ENCODE measurements at places on chromosomes 16 and 17.

- DNase-seq = peak; percentile 92
Observed at GRCh38 chr17:27654654-27655524, 23.9 kb downstream of the LGALS9 start.

GRCh38 chr16:3503523-3503922 is 2.7 kb downstream of the CLUAP1 start:
- no peak for DNase-seq

- no peak for DNase-seq
Observed at GRCh38 chr16:5379954-5380353, 282.4 kb upstream of the EEF2KMT start.

DNA sequence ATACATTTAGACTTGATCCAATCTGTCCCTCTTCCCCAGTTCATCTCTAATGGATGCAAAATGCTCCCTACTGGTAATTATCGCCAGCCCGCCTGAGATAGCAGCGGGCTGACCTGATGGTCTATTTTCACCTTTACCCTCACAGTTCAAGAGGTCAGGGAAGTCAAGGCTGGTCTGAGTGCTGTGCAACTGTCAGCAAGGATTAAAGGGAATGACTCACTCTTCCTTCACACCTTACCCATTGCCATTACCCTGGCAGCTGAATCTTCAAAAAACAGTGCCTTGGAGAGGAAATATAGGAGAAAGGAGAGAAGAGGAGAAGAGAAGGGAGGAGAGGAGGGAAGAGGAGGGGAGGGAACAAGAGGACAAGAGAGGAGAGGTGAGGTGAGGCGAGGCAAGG is 36.3 kb downstream of the GRB7 start:
- DNase-seq = no peak

GRCh38 chr17:16489431-16489830 is 2.6 kb downstream of the LRRC75A start:
- DNase-seq = no peak

- DNase-seq = no peak
Observed at GRCh38 chr16:82582975-82583374, 43.8 kb upstream of the CDH13 start.

DNA sequence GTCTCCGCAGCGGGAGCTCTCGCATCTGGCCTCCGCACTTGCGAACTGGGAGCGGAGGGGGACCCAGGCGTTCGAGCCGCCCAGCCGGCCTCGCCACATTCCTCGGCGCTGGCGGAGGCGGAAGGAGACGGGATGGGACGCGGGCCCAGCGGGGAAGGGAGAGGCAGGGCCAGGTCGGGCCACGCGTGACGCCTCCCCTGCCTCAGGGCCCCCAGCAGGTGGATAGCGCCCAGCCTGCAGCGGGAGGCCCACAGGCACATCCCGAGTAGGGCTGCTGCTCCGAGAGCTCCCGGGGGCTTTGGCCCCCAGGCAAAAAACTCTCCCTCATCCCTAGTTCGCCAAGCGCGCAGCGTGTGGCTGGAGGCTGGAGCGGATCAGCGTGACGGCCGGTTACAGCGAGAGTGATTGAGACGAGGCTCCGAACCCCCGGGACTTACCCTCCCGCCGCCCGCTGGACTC is 800 bp downstream of the PLEKHH3 start:
- peak; percentile 43 for DNase-seq

- peak; percentile 57 for DNase-seq
Observed at GRCh38 chr17:81097134-81097942, 62.4 kb downstream of the BAIAP2 start.

DNA sequence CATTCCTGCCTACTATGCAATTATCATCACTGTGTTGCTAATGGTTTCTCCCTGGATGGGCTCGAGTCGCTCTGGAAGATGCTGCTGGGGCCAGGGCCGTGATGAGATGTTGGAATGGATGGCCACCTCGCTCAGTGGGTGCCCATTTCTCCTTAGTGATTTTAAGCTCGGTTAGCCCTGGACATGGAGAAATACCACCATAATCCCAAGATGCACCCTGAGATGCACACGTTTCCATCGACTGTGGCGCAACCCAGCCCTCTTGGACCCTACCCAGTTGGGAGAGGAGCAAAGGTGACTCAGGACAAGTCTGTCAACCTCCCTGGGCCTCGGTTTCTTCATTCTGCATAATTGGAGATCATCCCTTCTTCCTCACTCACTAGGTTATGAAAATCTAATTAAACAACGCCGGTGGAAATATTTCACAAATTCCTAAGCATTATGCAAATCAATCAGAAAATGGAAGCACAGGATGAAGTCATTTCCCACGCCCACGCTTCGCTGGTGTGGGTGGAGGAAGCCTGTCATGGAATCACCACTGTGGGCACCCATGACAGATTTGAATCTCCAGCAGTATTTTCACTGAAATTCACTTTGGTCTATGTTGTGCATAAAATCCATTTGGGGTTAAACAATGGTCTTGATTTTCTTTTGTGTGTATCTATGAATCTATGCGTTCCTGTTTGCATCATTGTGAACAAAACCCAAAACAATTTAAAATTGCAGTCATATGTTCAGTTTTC is 195.2 kb downstream of the AXIN2 start:
- no peak for DNase-seq

- no peak for DNase-seq
Observed at GRCh38 chr17:8976638-8977037, 11.1 kb upstream of the PIK3R5 start.

DNA sequence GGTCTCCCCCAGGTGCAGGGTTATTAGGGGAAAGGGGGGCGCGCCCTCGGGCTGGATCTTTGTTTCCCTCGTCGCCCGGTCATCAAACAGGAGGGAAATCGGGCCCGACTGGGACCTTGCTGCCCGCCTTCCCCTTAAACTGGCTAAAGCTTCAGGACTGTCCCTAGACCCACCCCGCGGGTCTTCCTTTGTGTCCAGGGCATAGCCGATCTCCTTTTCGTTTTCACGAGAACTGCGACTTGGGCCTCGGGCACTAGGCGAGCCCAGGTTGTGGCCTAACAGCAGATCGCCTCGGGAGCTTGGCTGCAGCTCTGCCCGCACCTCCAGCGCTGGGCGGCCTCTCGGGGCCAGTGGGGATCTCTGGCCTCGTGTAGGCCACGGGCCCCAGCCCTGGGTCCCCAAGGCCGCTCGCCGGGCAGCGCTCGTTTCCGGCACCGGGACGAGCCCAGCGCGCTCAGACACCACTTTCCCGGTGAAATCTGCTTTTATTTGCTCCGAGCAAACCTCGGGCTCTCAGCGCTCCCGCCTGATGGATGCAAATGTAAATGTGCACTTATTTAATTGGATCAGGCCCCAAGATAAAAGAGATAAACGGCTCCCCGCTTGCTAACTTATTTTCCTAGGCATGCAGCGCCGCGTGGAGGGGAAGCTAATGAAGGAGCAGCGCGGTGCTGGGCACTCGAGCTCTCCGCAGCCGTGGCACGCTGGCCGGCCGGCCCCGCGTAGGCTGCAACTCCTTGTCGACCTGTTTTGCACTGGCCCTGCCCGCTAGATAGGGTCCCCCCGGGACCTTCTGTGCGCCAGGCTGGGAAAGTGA is 7.8 kb downstream of the IRX5 start:
- DNase-seq = no peak

- no peak for DNase-seq
Observed at GRCh38 chr16:4936181-4936990, 562 bp downstream of the PPL start.

GRCh38 chr16:12294471-12294870 is 317.9 kb downstream of the SNX29 start:
- no peak for DNase-seq

DNA sequence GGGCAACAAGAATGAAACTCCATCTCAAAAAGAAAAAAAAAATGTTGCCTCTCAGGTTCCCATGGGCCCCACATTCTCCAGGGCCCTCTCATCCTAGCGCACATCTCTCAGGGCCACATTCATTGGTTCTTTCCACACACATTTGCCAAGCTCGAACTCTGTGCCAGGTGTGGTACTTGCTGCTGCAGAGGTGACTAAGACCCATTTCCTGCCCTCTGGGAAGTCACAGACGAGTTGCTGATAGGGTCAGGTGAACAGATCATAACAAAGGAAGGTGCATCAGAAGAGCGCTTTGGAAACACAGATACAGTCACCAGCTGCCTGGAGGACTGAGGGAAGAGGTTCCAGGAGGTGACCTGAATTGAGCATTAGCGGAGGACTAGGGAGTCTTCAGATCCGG is 1.0 kb downstream of the GSDMA start:
- no peak for DNase-seq

GRCh38 chr17:3888343-3889171 is 4.3 kb downstream of the CAMKK1 start:
- DNase-seq = no peak

DNA sequence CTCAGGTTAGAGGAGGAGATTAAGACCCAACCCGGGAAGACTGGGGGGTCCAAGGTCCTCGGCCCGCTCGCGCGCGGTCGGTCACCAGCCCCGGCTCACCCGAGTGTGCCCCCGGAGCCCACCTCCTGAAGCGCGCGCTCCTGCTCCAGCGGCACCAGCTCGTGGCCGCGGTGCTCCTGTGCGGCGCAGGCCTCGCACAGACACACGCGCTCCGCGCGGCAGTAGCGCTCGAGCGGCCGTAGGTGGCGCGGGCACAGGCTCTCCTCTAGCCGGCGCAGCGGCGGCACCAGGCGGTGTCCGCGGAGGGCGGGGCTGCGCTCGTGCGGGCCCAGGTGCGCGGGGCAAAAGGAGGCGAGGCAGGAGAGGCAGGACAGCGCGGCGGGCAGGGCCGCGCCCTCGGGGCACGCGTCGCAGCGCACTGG is 618 bp downstream of the TRIM47 start:
- peak; percentile 73 for DNase-seq

DNA sequence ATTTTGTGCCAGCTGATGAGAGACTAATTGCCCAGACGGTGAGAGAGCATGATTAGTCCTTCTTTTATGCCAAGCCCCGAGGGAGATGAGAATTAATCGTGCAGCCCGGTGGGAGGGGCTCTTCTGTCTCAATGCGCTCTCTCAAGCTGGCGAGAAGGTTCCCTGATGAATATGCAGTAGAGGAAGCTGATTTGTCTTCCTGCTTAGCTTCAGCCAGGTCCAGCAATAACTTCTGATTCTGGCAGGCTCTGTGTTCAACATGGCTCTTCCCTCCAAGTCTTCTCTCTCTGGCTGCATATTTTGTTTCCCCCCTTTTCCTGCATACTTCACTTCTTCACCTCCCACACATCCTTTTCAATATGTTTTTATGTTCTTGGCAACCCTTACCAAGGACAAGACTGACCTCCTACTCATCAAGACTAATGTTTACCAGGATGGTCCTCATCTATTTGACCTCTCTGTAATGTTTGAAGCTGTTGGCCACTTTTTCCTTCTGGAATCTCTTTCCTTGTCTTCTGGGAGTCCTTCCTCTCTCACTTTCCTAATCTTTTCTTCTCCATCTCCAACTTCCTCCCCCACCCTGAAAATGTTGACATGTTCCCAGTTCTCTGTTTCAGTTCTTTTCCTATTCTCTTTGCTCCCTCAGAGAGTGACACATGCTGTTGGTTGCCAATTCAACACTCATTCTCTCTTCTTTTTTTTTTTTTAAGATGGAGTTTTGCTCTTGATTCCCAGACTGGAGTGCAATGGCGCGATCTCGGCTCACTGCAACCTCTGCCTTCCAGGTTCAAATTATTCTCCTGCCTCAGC is 33.1 kb downstream of the ARL4D start:
- DNase-seq = no peak

DNA sequence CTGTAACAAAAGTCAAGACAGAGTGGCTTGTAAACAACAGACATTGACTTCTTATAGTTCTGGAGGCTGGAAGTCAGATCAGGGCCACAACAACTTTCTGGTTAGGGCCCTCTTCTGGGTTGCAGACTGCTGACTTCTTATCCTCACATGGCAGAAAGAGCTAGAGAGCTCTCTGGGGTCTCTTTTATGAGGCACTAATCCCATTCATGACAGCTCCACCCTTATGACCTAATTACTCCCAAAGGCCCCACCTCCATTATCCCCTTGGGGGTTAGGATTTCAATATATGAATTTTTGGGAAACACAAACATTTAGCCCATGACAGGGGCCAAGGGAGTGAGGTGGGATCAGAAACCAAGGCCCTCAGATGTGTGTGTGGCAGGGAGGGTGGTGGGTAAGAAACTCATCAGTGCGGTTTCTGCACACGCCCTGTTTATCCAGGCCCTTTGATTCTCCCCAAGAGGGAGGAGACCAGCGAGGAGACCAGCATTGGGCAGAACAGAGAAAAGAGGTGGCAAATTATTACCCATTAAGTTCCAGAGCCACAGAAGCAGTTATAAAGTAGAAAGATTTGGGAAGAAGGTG is 74.8 kb downstream of the UTP18 start:
- DNase-seq = no peak

DNA sequence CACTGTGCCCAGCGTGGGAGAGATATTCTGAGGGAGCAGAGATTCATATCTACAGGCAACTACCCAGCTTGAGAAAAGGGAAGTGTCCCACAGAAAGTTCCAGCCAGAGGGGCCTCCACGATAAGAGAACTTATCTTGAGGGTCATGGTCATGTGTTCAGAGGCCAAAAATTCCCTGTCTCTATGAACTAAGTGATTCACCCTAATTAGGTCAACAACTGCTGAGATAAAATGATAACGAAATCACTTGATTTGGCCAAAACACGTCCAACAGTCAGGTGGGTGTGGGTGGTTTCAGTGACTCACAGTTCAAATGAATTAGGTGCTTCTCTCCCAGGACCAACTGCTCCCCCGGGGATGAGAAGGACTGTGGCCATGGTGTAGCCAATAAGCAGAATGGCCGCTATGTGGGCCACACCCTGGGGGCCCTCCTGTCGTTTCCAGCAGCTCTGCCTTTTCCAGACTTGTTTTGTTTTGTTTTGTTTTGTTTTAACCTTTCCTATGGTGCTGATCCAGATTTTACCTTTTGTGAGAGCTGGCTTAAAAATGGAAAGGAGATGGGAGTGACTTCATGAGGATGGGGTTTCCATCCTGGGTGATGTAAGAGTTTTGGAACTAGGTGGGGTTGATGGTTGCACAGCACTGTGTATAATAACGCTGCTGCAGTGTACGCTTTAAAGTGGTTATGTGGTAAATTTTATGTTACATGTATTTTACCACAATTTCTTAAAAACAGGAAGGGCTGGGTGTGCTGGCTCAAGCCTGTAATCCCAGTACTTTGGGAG is 8.7 kb downstream of the DNAI2 start:
- peak; percentile 41 for DNase-seq

GRCh38 chr17:10243883-10244844 is 45.8 kb upstream of the GAS7 start:
- no peak for DNase-seq
